Neural progenitor cell (in vitro differentiated cells): ENCODE measurements at places on chromosomes 3 and 15.

DNA sequence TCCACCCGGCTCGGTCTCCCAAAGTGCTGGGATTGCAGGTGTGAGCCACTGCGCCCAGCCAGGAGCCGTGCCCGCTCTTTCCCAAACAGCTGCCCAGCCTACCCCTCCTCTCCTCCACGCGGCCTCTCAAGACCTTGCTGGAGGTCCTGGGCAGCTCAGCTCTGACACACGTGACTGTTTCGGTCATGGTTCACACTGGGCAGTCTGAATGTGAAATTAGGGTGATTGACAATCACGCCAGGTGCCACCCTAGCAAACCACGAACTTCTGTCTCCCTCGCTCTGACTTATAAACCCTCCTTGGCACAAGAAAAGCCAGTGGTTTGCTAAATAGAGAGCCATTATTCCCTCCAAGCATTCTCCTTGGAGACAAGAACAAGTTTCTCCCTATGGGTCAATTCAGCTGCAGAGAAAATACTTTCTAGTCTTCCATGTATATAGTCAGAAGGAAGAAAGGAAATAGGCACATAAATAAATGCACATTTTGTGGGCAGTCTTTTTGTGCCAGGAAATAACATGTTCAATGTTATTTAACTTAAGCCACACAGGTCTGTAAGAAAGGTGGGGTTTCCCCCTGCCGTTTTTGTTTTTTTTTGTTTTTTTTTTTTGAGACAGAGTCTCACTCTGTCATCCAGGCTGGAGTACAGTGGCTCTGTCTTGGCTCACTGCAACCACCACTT is 121.9 kb upstream of the MEF2A start:
- no peak for DNase-seq

DNA sequence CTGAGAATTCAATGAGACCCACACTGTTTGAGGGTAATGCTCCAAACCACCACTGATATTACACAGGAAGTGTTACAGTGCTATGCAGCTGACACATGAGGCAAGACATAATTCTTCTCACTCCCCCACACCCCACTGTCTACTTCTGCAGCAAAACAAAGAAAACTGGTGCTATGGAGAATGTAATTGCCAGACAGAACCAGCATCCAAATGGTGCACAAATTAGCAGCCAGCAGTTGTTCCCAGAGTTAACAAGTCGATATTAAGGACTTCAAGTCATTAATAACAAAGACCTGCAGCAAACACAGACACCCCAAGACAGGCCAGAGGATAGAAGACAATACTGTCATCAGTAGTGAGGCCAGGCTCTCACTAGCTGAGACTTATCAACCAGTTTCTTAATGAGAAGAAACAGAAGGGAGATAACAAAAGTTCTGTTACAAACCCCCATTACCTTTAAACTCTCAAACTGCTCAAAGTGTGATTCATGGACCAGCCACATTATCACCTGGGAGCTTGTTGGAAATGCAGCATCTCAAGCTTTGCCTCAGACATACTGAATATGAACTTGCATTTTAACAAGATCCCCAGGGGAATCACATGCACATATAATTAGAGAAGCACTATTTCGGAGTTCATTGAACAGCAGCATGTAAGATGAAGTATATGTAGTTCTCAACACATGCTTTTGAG is 58.7 kb upstream of the FNDC3B start:
- DNase-seq = no peak

DNA sequence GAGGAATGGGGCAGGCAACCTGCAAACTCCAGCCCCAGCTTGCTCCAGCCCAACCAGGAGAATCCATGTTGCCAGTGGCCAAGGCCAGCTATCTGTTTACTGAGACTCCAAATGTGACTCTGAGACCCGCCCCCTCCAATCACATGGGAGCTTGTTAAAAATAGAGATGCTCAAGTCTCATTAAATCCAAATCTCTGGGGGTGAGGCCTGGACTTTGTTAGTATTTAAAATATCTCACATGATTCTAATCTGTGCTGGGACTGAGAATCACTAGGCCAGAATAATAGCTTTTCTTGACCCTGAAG is 224.2 kb upstream of the TBL1XR1 start:
- DNase-seq = no peak

DNA sequence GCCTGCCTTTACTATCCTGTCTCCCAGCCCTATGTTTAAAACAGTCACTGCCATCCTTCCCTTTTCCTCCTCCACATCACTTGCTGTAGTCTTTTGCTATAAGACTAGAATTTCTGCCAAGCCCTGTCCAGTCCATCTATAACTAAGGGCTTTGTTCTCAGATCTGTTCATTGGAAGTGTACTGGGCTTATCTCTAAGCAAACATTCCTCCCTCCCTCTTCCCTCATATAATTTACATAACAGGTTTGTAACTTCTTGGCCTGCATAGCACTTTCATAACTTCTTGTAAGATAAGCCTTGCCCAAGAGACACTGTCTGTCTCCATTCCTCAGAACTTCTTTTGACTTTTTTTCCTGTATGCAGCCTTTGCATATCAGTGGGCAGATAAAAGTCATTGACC is 16.7 kb downstream of the TPRG1 start:
- DNase-seq = no peak

DNA sequence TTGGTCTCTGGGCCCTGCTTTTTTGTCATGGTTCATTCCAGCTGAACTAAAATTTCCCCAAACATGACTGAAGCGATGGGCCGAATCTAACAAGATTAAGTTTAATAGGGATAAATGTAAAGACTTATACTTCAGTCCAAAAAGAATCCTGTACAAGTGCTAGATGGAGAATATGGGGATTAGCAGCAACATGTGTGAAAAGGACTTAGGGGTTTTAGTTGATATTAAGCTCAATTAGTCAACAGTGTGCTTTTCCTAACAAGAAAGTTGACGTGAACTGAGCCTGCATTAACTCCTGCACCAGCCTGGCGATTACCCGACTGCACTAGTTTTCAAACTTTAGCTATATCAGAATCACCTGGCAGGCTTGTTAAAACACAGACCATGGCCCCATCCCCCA is 61.0 kb upstream of the BBX start:
- DNase-seq = no peak

- no peak for DNase-seq
Measured at GRCh38 chr3:53132347-53132746, 2.1 kb upstream of the RFT1 start.
